ENCODE measurements at places on chromosomes 7 and 10. TPM values are rescaled to one million over a fixed set of nuclear protein-coding genes. Genes with fewer than 3 reads are reported as not detected.
A peak's percentile ranks its signal among the peaks of the same experiment; 100 is the strongest.

GRCh38 chr10:34514290-34514689 is 300.8 kb downstream of the PARD3 start:
- no peak overlapping the region for H3K27ac ChIP-seq
- H3K4me1 ChIP-seq = no peaks in the 10 kb centered on the region
- no peak overlapping the region for H3K4me3 ChIP-seq
- H3K27me3 ChIP-seq = no peaks in the 10 kb centered on the region
- no peaks in the 10 kb centered on the region for H3K36me3 ChIP-seq
- DNase-seq = no peak

DNA sequence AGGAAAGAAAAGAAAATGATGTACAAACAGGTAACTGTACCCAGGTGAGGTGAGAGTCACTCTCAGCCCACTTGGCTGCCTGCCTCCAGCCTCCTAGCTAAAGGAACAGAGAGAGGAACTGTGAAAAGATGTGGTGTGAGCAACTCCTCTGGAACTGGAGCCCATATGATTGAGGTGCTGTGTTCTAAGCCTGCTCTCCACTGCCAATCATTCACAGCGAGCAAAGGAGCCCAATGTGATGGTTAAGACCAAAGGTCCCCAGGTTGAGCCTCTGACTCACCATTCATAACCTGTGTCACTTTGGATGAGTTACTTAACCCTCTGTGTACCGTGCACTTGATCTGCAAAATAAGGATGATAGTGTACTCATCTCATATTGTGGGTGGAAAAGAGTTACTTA is 868.1 kb upstream of the AUTS2 start:
- H3K4me1 ChIP-seq = no peaks in the 10 kb centered on the region
- H3K36me3 ChIP-seq = no peaks in the 10 kb centered on the region
- no peak overlapping the region for H3K27ac ChIP-seq
- H3K27me3 ChIP-seq = no peaks in the 10 kb centered on the region

C10orf95 gene
- total RNA-seq = not detected

DNA sequence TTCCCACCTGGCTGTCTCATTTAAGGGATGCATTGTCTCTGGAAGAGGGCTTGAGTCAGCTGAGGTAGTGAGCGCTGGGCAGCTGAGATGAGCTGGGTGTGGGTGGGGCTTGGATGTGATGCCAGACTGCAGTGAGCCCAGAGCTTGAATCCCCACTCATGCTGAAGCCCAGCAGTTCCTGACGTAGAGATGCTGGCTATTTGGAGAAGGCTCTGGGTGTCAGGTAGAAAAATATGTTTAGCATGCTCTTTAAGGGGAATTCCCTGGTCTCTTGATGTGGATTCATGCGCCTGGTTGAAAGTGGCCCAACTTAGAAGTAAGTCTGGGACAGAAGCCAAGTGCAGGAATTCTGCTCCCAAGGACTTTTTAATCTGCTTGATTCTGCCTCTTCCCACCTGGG is 241.5 kb upstream of the IGFBP3 start:
- no peak overlapping the region for H3K27ac ChIP-seq
- H3K4me1 ChIP-seq = peaks cover 5% of the 10 kb centered on the region
- no peaks in the 10 kb centered on the region for H3K27me3 ChIP-seq
- peak; percentile 62 for DNase-seq

DNA sequence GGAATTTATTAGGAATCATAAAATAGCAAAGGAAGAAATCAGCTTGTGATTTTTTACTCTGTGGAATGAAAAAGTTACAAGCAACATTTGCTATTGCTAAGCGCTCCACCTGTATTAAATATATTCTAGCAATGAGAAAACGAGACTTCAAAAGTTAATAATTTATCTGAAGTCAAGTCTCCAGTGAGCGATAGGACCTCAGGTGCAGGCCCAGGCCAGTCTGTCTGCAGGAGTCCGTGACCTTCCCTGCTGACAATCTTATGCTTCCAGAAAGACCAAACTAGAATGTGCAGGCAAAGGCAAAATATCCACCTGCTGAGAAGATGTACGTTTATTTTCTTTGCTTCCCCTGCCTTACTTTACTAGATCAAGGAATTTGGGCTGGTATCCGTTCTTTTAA is 22.7 kb downstream of the MRC1 start:
- H3K4me3 ChIP-seq = no peak overlapping the region
- H3K27ac ChIP-seq = no peak overlapping the region
- peaks cover 6% of the 10 kb centered on the region for H3K4me1 ChIP-seq
- H3K36me3 ChIP-seq = no peaks in the 10 kb centered on the region
- DNase-seq = no peak

SLC26A4 gene
- 0.56 TPM for total RNA-seq

TFEC gene
- 0.28 TPM for total RNA-seq

DNA sequence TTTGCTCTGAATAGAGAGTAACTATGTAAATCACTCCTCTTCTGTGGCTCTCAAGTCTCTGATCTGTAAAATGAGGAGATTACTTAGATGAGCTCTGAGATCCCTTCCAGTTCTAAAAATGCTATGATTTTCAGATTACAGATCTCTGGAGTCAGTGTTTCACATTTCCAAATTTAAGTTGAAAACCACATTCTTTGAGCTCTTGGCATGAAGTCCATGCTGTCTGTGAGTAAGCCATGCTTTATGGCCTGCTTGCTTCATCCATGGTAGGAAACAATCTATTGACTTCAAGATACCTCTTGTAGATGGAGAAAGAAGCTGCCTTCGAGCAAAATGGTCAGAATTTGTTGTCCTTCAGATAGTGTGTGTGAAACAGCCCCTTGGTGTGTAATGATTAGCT is 64.9 kb downstream of the CELF2 start:
- no peaks in the 10 kb centered on the region for H3K4me1 ChIP-seq
- peak; percentile 1 for DNase-seq
- H3K4me3 ChIP-seq = no peak overlapping the region
- H3K36me3 ChIP-seq = no peaks in the 10 kb centered on the region
- H3K27me3 ChIP-seq = no peaks in the 10 kb centered on the region

DNA sequence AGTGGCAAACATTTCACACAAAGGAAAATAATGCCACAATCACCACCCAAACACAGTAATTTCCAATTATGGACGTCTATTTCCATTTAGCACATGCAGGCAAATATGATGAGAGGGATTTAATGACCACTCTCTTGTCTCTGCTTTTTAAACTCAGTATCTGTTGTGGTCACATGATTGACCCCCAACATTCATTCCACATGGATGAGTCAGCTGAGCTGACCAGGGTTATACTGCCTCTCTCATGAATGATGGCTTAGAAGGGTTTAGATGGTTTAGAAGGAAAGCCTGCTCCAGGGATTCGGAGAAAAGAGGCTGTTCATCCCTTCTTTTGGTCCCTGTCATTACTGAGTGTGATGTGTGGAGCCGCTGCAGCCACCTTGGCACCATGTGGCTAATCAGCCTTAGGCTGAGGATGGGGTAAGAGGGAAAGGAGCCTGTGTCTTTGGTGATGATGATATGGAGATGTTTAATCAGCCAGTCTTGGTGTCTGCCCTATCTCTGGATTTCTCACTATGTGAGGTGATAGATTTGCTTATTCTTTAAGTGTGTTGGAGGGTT is 38.2 kb upstream of the JAKMIP3 start:
- H3K4me1 ChIP-seq = no peaks in the 10 kb centered on the region
- no peak overlapping the region for H3K4me3 ChIP-seq
- DNase-seq = peak; percentile 53
- H3K27ac ChIP-seq = no peak overlapping the region
- H3K36me3 ChIP-seq = no peaks in the 10 kb centered on the region

GRCh38 chr10:23870651-23871610 is 338.0 kb upstream of the KIAA1217 start:
- no peak for DNase-seq
- no peak overlapping the region for H3K4me3 ChIP-seq
- H3K36me3 ChIP-seq = no peaks in the 10 kb centered on the region

- H3K27me3 ChIP-seq = no peaks in the 10 kb centered on the region
- no peak overlapping the region for H3K27ac ChIP-seq
- H3K36me3 ChIP-seq = no peaks in the 10 kb centered on the region
Measured at GRCh38 chr7:158414486-158414961, 173.1 kb downstream of the PTPRN2 start.

SEMA4G gene
- 0.56 TPM for total RNA-seq

DNA sequence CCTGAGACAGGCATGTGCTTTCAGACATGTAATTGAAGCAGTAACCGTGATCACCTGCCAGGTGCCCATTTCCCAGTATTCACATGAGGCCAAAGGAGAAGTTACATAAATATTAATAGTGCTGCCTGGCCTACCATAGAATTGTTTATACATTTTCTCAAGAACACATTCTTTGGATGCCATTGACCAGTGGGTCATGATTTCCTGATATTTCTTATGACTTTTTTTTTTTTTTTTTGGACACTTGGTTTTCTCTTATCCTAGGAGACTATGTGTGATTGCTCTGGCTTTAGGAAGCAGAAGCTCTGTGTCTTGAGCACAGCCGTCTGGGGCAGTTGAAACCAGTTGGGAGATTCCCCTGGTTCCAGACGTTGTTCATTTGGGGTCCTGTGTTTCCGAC is 143.9 kb upstream of the NPS start:
- peak; percentile 79 for DNase-seq
- no peaks in the 10 kb centered on the region for H3K27me3 ChIP-seq
- H3K27ac ChIP-seq = peak overlapping the region; percentile 85
- H3K36me3 ChIP-seq = peaks cover 17% of the 10 kb centered on the region
- H3K4me3 ChIP-seq = no peak overlapping the region
- peaks cover 17% of the 10 kb centered on the region for H3K4me1 ChIP-seq

DNA sequence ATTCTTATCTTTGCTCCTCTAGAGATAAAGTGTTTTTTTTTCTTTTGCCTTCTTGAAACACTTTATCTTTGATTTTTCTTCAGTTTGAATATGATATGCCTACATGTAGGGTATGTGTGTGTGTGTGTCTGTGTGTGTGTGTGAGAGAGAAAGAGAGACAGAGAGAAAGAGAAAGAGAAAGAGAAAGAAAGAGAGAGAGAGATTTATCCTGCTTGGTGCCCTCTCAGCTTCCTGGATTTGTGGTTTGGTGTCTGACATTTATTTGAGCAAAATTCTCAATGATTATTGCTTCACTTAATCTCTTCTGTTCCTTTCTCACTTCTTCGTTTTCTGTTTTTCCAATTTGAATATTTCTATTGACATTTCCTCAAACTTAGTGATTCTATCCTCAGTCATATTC is 60.3 kb downstream of the RAB18 start:
- H3K4me3 ChIP-seq = no peak overlapping the region
- H3K27me3 ChIP-seq = no peaks in the 10 kb centered on the region
- no peak for DNase-seq
- H3K4me1 ChIP-seq = no peaks in the 10 kb centered on the region
- no peak overlapping the region for H3K27ac ChIP-seq

DNA sequence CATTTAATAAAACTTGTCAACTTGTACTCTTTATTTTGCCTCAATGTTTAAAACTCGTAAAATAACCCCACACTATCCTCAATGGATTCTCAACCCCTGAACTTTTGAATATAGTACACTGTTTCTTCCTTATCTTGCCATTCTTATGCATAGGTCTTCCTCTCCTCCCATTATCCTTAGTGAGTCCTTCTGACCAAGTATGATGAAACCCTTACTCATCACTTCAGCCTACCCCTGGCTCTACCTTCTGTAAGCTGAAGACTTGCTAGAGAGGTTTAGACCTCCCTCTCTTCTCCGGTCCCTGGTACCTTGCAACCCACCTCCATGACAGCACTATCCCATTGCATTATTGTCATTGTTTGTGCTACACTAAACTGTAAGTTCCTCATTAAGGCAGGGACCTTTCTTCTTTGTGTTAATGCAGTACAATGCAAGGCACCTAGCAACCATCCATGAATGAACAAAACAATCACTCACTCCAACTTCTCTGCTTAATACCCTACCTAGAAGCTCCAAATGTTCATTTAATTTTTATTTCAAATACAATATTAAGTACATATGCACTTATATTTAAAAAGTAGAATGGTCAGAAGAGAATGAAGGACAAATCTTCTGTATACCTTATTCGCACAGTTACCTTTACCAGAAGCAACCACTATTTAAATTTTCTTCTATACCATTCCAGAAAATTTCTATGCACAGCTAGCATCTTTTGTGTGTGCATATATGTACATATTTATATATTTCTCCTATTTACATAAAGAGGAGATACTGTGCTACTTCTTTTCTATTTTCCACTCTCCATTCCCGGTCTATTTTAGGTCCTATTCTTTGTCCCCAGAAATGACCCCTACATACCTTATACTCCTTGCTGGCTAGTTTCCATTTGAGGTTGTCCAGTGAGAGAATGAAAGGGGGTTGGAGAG is 77.5 kb downstream of the SLC16A9 start:
- H3K4me3 ChIP-seq = no peak overlapping the region
- peaks cover 11% of the 10 kb centered on the region for H3K27me3 ChIP-seq
- no peak overlapping the region for H3K27ac ChIP-seq
- no peak for DNase-seq
- no peaks in the 10 kb centered on the region for H3K36me3 ChIP-seq
- H3K4me1 ChIP-seq = no peaks in the 10 kb centered on the region

DNA sequence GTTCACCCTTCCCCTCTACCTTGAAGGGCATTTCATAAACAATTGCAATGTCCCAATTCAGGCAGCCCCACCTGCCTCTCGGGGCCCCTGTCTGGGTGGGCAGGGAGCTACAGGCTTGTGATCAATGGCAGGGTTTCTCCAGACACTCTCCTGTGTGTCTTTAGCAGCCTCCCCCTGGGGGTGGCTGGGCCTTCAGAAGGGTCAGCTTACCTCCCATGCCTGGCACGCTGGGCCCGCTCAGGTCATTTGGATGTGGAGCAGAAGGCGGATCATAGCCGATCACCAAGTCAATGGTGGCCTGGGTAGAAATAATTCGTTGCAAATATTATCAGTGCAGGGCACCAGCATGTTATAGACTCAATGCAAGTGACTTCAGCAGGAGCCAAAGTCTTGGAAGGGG is 56.3 kb downstream of the MYOF start:
- peaks cover 41% of the 10 kb centered on the region for H3K36me3 ChIP-seq
- no peak overlapping the region for H3K4me3 ChIP-seq
- DNase-seq = no peak
- no peak overlapping the region for H3K27ac ChIP-seq
- peaks cover 9% of the 10 kb centered on the region for H3K4me1 ChIP-seq
- H3K27me3 ChIP-seq = no peaks in the 10 kb centered on the region

LRRC17 gene
- 280 TPM for total RNA-seq

CDK5 gene
- 24.7 TPM for total RNA-seq

Data from IMR-90 (cell line).